Hematopoietic multipotent progenitor cell treated with erythropoietin and hydrocortisone succinate and interleukin-3 and kit ligand, for 15 days (in vitro differentiated cells): ENCODE measurements at places on chromosomes 11 and 22.

DNA sequence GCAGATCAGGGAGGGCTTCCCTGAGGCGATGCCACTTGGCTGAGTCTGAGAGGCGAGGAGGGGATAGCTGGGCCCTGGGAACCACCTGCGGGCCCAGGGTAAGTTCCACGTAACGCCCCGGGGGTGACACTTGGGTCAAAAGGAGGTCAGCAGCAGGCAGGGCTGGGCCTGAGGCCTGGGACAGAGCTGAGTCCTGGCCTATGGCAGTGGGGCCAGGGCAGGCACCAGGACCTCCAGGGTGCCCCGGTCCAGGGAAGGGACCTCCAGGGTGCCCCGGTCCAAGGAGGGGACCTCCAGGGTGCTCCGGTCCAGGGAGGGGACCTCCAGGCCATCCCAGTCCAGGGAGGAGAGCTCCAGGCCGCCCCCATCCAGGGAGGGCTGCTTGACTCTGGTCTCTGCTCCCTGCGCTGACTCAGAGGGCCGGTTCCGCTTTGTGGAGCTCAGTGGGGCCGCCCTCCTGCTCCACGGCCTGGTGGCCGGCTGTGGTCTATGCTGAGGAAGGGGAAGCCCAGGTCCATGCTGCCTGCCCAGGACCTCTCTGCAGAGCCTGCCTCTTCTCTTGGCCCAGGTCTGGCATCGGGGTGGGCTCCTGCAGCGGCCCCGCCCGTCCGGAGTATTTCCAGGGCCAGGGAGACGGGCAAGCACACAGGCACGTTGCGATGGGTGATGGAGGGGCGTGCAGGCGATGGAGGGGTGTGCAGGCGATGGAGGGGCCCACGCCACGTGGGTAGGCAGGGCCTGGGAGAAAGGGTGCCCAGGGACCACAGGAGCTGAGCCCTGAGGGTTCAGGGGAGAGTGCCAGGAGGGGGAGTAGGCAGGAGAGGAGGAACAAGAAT lies 19.5 kb upstream of the WNT7B start:
- DNase-seq: no peak

GRCh38 chr11:82775736-82776346 lies 42.2 kb upstream of the FAM181B start:
- DNase-seq: peak; percentile 22

DNA sequence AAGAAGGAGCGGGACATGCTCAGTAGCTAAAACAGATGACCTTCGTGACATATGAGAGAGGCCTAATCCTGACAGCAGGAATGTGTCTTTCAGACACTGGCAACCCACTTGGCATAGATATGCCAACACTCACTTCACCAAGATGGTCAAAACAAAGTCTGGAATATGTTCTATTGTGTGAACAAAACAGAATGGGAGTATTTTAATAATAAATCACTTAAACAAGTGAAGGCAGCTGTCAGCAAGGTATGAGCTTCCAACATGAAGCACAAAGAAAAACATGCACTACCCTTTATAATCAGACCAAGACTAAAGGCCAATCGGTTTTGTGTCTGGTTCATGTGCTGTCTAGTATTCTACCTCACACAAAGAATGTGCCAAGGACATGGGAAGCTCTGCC lies 23.1 kb downstream of the CCDC34 start:
- DNase-seq: no peak

GRCh38 chr11:27468995-27469695 lies 3.4 kb downstream of the LGR4 start:
- DNase-seq: no peak

DNA sequence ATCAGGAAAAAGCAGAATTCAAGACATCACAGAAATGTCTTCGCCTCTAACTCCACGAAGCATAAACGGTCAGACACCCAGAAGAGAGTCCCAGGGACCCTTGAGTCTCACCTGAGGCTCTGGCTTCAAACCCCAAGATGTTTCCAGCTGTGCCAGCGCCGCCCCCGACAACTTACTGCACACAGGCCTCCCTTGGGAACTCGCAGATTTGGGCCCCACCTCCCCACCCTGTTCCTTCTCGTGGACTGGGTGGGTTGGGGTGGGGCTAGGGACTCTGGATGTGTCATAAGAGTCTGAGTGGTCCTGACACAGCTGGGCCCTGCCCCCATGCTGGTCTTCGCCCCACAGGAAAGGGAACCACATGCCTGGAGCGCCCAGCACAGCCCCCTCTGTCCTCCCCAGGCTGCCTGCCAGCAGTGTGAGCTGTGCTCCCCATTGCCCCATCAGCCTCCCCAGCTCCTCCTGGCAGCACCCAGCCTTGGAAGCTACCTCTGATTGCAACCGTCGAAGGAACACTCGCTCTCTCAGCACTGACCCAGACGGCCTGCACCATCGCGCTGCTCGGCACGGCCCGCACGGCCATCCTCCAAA lies 147.5 kb downstream of the CRYBB2 start:
- DNase-seq: no peak

DNA sequence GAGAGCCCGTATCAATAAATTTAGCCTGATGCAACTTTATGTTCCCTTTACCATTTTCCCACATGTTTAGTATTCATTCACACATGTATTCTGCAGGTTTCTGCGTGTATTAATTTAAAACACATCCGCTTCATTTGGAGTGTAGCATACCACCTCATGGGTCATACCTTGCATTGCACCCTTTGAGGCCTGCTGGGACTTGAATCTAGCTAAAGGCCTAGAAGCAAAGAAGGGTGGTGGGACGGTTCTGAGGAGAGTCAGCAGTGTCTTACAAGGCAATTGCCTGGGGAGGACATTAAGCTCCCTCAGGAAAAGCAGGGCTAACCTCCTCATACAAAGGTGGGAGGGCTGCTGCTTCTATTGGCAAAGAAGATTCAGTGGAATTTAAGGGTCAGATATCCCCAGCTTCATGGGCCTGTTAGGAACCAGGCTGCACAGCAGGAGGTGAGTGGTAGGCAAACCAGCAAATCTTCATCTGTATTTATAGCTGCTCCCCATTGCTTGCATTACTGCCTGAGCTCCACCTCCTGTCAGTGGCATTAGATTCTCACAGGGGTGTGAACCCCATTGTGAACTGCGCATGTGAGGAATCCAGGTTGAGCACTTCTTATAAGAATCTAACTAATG lies 15.9 kb upstream of the SNX19 start:
- no peak for DNase-seq

- no peak for DNase-seq
These were observed 803.5 kb downstream of the BRD1 start for GRCh38 chr22:49023879-49024774.

- DNase-seq: no peak
These were observed 21.1 kb downstream of the FAM118B start for GRCh38 chr11:126232683-126233082.

DNA sequence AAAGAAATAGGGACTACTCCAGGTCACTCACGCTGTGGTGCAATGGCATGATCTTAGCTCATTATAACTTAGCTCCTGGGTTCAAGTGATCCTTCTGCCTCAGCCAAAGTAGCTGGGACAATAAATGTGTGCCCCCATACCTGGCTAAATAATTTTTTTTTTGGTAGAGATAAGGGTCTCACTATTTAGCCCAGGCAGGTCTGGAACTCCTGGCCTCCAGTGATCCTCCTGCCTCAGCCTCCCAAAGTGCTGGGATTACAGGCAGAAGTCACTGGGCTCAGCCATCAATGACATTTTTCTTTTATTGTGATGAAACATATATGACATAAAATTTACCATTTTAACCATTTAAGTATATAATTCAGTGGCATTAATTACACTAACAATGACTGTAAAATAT lies 10.6 kb downstream of the SLC5A4 start:
- DNase-seq: no peak

GRCh38 chr11:63666874-63667273 lies 4.3 kb downstream of the ATL3 start:
- DNase-seq: no peak

- DNase-seq: peak; percentile 28
These were observed 46.6 kb upstream of the TCF20 start for GRCh38 chr22:42317008-42317407.

DNA sequence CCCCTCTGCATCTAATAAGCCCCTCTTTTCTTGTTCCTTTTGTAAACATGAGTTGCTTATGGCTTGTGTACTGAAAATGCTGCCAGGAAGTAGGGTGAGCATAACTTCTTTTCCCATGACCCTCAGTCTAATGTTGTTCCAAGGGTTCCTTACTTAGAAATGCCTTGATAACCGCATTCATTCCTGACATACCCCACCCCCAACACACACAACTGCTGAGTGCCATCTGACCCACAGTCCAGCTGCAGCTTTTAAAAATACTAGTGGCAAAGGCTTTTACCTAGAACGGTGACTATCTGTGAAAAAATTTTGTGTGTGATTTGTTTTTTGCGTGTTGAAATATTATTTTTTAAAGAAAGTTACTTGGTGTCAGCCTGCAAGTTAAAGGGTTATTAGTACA lies 52.6 kb downstream of the ARHGAP42 start:
- no peak for DNase-seq

DNA sequence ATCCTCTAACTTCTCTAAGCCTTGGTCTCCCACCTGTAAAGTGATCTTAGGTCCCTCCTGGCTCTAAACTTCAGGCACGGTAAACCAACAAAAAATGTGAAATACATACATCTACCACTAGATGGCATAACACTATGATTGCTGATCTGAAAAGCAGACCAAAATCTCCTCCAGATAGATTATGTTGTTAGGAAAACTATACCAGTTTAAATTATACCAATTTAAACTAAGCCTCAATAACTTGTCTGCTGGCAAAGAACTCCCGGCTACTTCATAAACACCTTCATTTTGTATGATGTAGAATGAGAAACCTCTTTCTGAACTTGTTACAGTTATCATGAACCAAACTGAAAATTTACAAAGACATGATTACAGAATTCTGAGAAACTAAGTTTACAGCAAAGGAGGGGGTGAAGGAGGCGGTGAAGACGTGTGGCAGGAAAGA lies 85.9 kb downstream of the SBF2 start:
- DNase-seq: peak; percentile 70

- DNase-seq: no peak
These were observed 20.8 kb downstream of the VPS37C start for GRCh38 chr11:61140416-61140815.

DNA sequence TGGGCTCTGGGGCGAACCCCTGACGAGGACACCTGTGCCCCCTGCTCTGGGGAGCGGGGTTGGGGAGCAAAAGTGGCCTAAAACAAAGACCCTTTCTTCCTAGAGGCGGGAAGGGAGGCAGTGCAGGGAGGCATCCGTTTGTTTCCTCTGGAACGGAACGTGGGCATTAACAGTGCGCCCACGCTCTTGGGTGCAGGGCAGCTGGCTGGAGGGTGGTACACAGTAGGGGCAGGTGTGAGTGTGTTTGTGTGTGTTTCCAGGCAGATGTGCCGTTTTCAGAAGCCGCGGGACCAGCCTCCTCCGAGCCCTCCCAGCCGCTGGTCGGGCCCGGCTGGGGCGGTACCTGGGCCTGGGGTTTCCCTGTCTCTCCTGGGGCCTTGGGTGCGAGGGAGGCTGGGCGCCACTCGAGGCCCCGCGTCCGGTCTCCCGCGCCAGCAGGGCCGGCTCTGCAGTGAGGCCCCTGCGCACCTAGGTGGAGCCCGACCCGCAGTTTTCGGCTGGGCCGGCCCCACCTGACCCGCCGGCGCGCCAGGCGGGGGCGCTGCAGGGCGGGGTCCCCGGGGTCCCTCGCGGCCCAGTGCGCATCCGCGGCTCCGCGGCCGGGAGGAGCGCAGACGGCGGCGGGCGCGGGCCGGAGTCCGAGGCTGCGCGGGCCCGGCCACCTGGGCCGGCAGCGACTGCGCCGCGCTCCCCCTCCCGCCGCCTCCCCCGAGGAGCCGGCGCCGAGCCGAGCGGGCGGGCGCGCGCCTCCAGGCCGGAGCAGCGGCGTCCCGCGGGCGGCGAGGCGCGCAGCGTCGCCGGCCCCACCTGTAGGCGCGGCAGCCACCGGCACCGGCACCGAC lies 1252.7 kb downstream of the BRD1 start:
- DNase-seq: no peak

GRCh38 chr11:16278273-16278672 lies 78.1 kb downstream of the SOX6 start:
- DNase-seq: no peak
